ENCODE measurements at places on chromosomes 1 and 21. TPM values are rescaled to one million over a fixed set of nuclear protein-coding genes. Genes with fewer than 3 reads are reported as not detected.

The BMP8A gene
- not detected for total RNA-seq

The IFI44 gene
- 187 TPM for total RNA-seq

The PLA2G2F gene
- total RNA-seq, result not detected

The FNBP1L gene
- 0.40 TPM for total RNA-seq

The IL12RB2 gene
- total RNA-seq, result 29.3 TPM

The PSMG1 gene
- total RNA-seq, result 66.8 TPM

All from activated CD4-positive, alpha-beta T cell treated with anti-CD3 and anti-CD28 coated beads, Interleukin-2, amount 10 ng/mL, durations not matched to agents 7 days and 5 days (primary cell).